ENCODE measurements at places on chromosomes 13 and 19. TPM values are rescaled to one million over a fixed set of nuclear protein-coding genes. Genes with fewer than 3 reads are reported as not detected.

LILRA2 gene
- polyA plus RNA-seq: not detected

RFPL4AL1 gene
- polyA plus RNA-seq: not detected

PABPC3 gene
- polyA plus RNA-seq: not detected

KLK11 gene
- not detected for polyA plus RNA-seq

MTIF3 gene
- polyA plus RNA-seq: 68.8 TPM

GJB6 gene
- not detected for polyA plus RNA-seq

VSIG10L gene
- 1.5 TPM for polyA plus RNA-seq

APLP1 gene
- polyA plus RNA-seq: 390 TPM

CRX gene
- not detected for polyA plus RNA-seq

CD177 gene
- polyA plus RNA-seq: not detected

IZUMO4 gene
- 39.3 TPM for polyA plus RNA-seq

ZNF254 gene
- polyA plus RNA-seq: 49.1 TPM

C2CD4C gene
- polyA plus RNA-seq: 22.8 TPM

FOXA3 gene
- not detected for polyA plus RNA-seq

AP1M2 gene
- 0.38 TPM for polyA plus RNA-seq
